ENCODE measurements at places on chromosomes 2 and 18. TPM values are rescaled to one million over a fixed set of nuclear protein-coding genes. Genes with fewer than 3 reads are reported as not detected.

- DNase-seq: no peak
Measured at GRCh38 chr2:25276569-25277465, 64.9 kb downstream of the DNMT3A start.

- DNase-seq: no peak
Measured at GRCh38 chr2:120515759-120516678, 170.1 kb downstream of the INHBB start.

- DNase-seq: no peak
Measured at GRCh38 chr2:106129150-106129549, 65.0 kb downstream of the UXS1 start.

DNA sequence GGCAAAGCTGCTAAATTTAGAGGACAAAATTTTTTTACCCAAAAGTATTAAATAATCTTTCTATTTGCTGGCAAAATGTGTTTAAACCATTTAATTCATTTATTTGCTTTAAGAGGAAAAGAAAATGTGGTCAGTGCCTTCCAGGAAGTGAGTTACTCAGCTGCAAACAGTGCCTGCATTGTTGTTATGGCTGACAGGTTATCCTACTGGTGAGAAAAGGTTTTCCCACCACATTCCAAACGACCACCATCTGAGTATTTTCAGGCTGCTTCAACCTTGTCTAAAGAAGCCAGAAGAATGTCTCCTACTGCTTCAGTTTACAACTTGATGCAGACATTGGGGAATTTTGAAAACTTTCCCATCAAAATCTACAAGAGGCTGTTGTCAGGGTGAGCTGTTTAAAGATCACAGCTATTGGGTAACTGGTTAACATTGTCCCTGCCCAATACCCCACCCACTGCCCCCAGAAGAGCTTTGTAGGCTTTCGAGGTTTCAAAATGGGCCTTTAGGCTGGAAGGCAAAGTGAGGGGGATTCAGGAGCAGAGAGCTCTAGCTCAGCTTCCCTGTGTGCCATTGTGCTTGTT lies 461.3 kb upstream of the FANCL start:
- DNase-seq: peak; percentile 46

DNA sequence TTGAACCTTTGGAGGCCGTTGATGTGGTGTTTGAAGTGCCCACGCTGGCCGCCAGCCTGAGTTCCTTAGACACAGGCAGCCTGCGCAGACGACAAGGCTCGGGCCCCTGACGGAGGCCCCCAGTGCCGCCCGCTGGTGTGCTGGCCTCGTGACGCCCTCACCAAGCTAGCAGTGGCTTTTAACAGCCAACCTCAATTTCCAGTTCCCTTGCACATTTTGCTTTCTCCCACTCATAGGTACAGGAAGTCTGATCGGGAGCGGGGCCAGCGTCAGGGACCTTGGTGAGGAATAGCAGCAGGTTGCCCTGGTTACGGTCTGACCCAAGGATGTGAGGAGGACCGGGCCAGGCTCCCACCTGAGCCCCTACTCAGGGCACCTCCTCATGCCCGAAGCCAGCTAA lies 207.6 kb upstream of the RAB12 start:
- no peak for DNase-seq

DNA sequence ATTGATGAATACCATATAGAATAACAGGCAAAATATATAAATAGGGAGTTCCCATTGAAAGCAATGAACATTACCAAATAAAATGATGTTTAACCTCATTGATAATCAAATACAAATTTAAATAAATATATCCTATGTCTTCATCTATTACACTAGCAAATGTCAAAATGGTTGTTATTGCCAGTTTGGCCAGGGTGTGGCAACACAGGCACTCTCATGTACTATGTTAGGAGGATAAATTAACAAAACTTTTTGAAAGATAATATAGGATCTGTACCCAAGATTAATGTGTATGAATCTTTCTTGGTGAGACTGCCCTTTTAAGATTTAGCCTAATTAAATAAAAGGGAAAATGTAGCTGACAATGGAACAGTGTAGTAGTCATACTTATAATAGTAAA lies 659.3 kb downstream of the ERBB4 start:
- no peak for DNase-seq

GRCh38 chr18:5295231-5295920 lies at the start of gene ZBTB14:
Gene ZBTB14 (minus strand): TSS chr18:5295726. CDS start chr18:5293246, 2,480 bp downstream.
- no peak for DNase-seq

DNA sequence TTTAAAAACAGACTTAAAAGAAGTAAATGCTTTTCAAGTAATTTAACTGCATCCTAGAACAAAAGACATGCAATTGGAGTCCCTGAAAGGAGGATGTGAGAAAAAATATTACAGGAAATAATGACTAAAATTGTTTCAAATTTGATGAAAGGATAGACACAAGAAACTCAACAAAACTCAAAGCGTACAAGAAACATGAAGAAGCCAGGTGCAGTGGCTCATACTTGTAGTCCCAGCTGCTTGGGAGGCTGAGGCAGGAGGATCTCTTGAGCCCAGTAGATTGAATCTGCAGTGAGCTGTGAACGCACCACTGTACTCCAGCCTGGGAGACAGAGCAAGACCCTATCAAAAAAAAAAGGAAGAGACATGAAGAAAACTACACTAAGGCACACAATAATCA lies 118.1 kb upstream of the SLC39A10 start:
- DNase-seq: no peak

DNA sequence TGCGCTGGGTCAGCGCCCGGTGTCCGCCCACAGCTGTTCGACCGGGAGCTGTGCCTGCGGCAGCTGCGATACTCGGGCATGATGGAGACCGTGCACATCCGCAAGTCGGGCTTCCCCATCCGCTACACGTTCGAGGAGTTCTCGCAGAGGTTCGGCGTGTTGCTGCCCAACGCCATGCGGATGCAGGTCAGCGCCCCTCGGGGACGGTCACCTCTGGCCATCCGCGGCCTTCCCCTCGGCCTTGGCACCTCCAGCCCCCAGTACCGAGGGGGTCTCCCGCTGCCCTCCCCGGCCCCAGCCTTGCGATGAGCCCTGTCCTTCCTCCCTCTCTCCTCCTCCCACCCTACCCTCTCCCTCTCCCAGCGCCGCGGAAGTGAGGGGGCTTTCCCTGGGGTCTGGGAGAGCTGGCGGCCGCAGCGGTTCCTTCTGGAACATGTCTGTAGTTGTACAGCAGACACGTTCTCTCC lies 53.2 kb upstream of the GPR17 start:
- no peak for DNase-seq

DNA sequence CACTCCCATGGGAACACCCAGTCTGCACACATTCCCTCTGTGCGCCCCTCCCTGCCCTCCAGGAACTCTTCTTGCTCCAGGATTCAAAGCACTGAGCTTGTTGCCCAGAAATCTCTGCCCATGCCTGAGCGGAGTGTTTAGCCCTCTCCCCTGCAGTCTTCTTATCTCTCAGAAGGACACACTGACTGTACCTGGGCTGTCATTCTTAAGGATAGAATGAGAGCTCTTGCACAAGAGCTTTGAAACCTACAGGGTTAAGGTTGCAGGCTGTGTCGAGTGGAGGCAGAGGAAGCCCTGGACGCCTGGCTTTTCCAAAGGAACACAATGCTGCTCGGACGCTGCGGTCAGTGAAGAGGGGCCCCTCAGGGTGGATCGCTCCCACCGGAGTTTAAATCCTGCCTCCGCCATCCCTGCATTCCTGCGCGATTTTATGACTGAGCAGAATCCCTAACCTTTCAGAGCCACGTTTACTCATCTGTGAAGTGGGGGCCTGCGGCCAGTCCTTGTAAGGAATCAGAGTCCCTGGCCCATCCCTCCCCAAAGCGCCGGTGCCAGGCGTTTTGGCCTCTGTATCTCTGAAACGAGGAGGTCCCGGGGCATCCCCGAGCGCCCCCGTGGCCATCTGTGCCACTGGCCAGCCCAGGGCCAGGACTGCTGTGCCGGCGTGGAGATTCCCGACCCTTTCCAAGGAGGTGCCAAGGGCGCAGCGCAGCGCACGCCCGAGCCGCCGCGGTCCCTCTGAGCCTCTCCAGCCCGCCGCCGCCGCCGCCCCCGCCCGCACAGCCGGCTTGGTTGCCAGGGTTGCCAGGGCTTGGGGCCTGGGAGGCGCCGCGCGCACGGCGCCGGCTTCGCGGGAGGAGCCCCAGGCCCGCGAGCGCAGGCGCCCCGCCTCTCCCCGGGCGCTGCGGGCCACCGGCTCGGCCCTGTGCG lies 58.9 kb downstream of the FAM168B start:
- no peak for DNase-seq

The BOK gene
- polyA plus RNA-seq: 56.5 TPM

The CYS1 gene
- polyA plus RNA-seq: 0.14 TPM

The SAG gene
- not detected for polyA plus RNA-seq

All from foreskin keratinocyte (primary cell).